CD4-positive, alpha-beta T cell treated with Interferon gamma for 1 hour (primary cell): ENCODE measurements at places on chromosomes 2 and 18.

DNA sequence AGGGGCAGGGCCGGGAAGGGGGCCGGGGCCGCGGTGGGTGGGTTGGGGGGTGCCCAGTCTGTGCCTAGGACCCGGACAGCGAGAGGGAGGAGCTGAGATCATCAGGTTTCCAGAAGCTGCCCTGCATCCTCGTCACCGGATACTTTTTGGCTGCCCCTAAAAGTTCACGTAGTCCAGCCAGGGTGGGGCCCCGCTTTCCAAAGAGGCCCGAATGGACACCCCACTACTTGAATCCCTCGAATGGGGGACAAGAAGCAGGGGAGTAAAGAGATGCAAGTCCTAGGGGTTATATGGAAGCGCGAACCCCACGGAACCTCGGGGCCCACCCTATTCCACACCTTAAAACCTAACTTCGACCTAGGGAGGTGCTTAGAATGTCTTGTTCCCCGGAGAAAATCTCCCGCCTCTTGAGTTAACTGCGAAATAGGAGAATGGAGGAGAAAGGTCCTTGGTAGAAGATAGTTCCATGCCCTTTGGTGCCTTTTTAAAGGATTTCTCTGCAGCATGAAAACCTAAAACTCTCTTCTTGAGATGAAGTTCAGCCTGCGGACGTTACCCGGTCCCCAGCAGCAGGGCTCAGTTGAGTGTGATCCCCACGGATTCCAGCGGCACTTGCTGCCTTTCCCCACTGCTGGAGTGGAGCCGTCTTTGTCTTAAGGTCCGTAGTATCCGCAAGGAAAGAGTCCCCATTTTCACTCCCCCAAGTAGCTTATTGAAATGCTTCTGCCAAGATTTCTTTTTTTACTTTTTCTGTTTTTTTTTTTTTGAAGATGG lies 2.1 kb upstream of the RNF152 start:
- no peak for DNase-seq

DNA sequence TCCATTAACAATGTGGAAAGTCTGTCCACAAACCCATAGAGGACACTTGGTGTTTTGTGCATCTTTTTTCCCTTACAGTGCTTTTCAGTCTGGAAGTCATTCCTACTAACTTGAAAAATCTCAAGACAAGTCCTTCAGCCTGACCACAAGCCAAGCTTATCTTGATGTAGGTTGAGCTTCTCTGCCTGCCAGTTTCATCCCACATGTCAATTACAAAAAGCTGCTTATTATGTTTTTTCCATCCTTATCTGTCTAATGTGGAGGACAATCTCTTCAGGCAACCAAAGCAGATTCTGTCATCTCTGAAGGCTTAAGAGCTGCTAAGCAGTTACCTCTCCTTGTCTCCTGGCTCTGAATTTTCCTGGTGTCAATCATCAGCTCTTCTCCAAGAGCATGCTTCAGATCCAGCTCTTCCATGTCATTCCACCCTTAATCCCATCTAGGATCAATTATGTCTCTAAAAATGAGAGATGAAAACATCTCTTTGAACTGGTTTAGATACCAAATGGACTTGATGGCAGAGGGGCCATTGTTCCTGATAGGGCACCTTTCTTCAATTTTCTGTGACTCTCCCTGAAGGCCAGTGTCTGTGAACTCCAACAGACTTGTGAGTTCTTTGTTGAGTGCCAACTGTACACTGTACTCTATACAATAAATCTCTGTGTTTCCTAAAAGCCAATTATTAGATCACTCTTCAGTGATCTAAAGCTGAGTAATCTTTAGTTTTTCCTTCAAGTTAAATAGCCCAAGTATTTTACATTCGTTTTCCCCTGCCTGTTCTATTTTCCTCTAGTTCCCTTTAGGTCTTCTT lies 208.6 kb downstream of the RBM43 start:
- no peak for DNase-seq

GRCh38 chr2:42879913-42880737 lies 87.7 kb upstream of the HAAO start:
- no peak for DNase-seq

DNA sequence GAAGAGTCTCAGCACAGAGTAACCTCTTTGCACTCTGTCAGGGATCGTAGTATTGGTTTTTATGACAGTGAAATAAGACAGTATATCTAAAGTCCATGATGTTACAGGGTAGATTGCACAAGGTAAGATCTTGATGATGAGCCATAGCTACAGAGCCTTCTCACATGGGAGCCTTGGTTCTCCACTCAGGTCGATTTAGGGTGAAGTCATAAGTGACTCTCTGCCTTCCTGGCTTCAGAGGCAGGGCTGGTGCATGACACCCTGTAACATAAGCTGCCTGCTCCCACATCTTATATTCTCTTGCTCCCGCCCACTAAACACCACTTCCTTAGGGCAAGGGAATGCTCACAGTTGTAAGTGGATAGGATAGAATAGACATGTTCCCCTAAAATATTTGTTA lies 13.3 kb downstream of the DAPL1 start:
- DNase-seq: no peak

- no peak for DNase-seq
Observed at GRCh38 chr2:67471681-67472080, 74.5 kb downstream of the ETAA1 start.

DNA sequence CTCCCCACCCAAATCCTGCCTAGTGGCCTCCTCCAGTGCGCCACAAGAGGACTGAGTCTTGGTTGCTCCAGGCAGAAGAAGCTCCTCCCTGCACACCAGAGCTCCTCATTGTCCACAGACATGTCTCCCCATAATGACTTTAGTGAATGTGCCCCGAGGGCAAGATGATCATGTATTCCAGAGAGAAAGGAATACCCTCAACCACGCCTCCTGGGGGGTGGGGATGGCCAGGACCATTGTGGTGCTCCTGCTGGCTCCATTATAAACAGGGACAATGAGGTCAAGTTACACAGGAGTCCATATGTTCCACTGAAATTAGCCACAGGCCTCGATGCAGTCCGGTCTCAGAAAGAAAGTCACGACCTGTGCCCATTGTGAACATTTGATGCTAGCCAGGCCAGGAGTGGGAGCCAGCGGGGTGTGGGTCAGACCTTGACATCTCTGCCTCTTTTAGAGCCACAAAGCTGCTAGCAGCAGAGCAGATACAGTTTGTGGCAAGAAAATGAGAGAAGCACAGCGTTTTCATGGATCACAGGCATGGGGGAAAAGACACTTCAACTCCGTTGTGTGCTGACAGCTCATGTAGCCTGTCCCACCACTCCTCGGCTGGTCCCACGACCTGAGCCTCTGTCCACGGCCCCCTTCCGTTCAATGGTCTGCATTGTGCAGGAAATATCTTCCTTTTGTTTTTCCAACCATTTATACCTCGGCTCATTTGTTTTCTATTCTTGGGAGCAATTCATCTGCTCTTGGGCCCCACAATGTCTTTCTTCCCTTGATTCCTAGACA lies 70.7 kb upstream of the FZD7 start:
- no peak for DNase-seq

DNA sequence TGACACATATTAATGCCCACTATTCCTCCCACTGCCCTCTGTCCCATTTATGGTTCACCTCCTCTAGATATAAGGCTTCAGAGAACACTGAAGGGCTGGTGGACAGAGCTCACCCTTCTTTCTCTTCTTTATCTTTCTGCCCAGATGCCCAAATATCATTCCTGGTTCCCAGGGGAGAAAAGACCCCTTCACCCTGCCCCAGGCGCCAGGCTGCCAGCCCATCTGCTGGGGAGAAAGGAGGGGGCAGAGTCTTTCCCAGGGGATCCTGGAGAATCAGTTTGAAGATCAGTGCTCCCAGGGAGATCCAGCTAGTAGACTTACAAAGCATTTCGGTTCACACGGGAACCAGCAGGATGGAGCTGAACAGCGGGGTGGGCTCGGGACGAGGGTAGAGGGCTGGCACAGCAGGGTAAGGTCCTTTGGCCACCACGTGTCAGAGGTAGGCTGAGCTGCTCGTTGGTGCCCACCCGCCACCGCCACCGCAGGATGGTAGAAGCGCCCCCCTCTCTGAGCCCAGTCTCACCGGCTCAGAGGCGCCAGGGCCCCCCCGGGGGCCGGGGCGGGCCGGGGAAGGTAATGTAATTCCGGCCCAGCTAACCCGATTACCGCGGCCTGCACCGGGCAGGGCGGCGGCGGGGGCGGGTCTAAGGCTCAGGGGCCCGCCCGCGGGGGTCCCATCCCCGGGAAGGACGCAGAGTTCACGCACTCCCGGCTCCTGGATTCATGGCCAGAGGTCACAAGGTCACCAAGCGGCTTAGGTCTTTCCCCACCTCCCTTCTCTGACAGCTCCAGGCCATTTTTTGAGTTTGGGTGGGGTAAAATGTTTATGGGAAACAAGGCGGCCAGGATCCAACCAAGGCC lies 1.3 kb upstream of the TLX2 start:
- no peak for DNase-seq

GRCh38 chr2:141348481-141348880 lies 782.3 kb downstream of the LRP1B start:
- DNase-seq: no peak

- no peak for DNase-seq
Observed at GRCh38 chr18:3675994-3676393, 226.0 kb downstream of the TGIF1 start.

GRCh38 chr2:237602409-237602808 lies 11.9 kb upstream of the RAB17 start:
- DNase-seq: no peak

- no peak for DNase-seq
Observed at GRCh38 chr18:63523660-63524059, 18.5 kb upstream of the SERPINB12 start.

GRCh38 chr2:209648714-209649113 lies 122.9 kb upstream of the UNC80 start:
- DNase-seq: no peak

- DNase-seq: no peak
Observed at GRCh38 chr2:100965596-100965995, 36.5 kb upstream of the RPL31 start.

- DNase-seq: no peak
Observed at GRCh38 chr2:18194161-18194560, 315.7 kb downstream of the KCNS3 start.

GRCh38 chr2:3463186-3463835 lies 56.0 kb downstream of the ADI1 start:
- no peak for DNase-seq

DNA sequence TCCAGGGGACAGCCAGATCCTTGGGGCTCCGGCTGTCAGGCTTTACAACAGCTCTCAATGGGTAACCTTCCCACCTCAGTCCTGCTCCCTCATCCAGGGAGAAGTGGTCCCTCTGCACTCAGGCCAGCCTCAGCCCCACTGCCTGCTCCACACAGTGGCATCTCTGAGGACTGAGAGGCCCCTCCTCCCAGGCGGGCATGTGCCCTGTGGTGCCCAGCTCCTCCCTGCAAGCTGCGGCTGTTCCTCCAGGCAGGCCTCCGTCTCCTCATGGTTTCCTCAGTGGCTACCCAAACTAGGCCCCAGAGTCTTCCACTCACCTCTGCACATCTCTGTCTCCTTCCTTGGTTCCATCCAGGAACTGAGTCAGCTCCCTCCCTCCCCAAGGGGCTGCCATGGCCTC lies 81.7 kb upstream of the TMEM200C start:
- no peak for DNase-seq

- no peak for DNase-seq
Observed at GRCh38 chr2:99697811-99698568, 208.2 kb upstream of the REV1 start.

DNA sequence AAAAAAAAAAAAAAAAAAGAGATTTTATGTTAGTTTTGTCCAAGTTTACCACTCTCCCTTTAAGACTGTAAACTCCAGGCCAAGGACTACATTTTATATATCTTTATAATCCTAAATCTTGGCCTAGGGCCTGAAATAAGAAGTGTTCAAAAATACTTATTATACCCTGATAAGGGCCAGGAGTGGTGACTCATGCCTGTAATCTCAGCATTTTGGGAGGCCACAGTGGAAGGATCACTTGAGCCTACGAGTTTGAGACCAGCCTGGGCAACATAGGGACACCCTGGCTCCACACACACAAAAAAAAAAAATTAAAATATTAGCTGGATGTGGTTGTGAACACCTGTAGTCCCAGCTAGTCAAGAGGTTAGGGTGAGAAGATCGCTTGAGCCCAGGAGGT lies 12.7 kb downstream of the TRIP12 start:
- no peak for DNase-seq

DNA sequence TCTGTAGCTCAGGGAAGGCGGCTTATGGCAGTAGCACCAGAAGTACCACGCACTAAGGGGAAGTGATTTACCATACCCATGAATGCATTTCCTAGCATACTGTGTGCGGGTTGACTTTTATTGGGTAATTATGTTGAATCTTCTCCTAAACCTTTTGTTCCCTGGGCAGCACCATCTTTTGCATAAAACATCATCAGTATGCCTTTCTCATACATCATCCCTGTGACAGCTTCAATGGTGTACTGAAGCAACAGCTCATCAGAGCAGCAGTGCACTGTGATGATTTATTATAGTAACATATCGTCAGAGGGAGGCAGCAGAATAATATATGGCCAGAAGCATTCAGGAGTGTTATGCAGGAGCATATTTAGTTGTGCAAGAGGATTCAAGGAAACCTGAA lies 204.9 kb downstream of the CDH7 start:
- DNase-seq: no peak

DNA sequence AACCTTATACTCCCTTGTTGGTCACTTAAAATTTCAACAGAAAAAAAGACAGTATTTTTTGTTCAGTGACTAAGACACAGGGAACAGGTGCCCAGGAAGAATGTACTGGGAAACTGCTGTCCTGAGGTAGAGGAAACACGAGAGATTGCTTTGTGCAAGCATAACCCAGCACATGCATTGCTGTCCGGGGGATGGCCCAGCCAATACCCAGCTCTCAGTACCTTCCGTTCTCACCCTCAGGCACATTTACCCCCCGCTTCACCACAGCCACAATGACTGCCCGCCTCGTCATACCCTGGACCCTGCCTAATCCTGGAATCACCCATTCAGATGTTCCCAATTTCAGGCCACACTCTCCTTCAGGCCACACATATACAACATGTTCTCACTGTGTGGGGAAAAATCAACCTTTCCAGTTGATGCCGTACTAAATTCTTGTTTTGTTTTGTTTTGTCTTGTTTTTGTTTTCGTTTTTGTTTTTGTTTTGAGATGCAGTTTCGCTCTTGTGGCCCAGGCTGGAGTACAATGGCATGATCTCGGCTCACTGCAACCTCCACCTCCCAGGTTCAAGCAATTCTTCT lies 140.7 kb downstream of the ESCO1 start:
- no peak for DNase-seq

- DNase-seq: no peak
Observed at GRCh38 chr2:153939124-153939796, 67.5 kb downstream of the GALNT13 start.

- no peak for DNase-seq
Observed at GRCh38 chr2:165898381-165898780, 55.2 kb downstream of the TTC21B start.

- no peak for DNase-seq
Observed at GRCh38 chr2:212392043-212392442, 146.6 kb downstream of the ERBB4 start.

- DNase-seq: no peak
Observed at GRCh38 chr2:105953942-105954341, 209.2 kb downstream of the NCK2 start.
